ENCODE measurements at places on chromosomes 13 and 19. TPM values are rescaled to one million over a fixed set of nuclear protein-coding genes. Genes with fewer than 3 reads are reported as not detected.

Gene FPR1
- total RNA-seq: 10.9 TPM

Gene VSTM1
- not detected for total RNA-seq

Gene JSRP1
- 219 TPM for total RNA-seq

Gene PRR19
- total RNA-seq: 2.2 TPM

GRCh38 chr13:41241626-41242025 lies 21.8 kb downstream of the MTRF1 start:
- no peak for DNase-seq

DNA sequence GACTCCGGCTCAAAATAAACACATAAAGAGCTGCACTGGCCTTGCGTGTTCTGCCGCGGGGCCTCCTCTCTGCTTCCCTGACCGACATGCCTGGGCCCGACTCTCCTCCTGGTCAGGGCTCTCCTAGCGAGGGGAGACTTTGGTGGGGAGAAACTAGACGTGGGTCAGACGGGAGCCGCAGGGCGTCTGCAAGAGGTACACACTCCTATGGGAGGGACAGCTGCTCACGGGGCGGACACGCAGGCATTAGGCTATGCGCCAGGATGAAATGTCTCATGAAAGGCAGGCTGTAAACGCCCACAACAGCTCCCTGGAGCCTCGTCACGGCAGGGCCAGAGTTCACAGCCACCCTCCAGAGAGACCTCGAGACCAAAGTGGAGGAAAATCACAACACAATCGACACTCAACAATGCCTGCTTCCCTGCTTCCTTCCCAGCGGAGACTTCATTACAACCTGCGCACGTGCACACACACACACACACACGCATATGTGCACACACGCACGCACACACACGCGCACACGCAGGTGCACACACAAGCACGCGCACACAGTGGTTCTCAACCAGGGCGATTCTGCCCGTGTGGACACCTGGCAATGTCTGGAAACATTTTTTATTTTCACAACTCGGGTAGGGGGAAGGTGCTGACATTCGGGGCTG lies 5.8 kb downstream of the SLC39A3 start:
- no peak for DNase-seq

DNA sequence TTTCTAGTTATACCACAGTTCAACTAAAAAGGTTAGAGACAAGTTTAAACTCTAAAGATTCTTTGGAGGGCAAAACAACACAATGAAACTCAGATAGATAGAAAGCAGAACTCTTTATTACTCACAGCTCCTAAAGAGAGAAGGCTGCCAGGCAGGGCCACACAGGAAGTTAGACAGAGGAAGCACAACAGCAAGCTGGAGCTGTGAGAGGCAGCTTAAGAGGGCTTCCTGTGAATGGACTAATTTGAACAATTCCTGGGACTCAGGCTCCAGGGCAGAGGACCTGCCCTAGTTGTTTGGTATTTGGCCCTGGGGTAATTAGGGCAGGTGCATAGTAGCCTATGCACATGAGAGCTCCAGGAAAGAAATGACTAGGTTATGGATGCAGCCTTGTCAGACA lies 803.6 kb downstream of the DIAPH3 start:
- no peak for DNase-seq

GRCh38 chr19:39941151-39941550 lies 6.7 kb upstream of the FCGBP start:
- DNase-seq: no peak

GRCh38 chr13:31456056-31456455 lies 256.3 kb downstream of the B3GLCT start:
- no peak for DNase-seq

DNA sequence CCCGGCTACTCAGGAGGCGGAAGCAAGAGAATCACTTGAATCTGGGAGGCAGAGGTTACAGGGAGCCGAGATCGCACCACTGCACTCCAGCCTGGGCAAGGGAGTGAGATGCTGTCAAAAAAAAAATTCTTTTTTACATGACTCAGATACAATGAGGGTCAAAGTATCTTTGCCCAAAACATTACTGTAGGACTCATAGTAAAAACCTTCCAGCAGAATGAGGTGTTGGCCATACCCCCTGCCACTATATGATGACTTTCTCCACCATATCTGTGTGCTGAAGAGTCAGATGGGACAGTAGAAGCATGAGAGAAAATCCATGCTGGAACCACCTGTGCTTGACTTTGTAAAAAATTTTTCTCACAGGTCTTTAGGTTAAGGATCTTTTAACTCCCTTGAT lies 86.7 kb downstream of the COL4A2 start:
- no peak for DNase-seq

GRCh38 chr13:89749888-89750287 lies 1597.6 kb upstream of the MIR17HG start:
- no peak for DNase-seq

DNA sequence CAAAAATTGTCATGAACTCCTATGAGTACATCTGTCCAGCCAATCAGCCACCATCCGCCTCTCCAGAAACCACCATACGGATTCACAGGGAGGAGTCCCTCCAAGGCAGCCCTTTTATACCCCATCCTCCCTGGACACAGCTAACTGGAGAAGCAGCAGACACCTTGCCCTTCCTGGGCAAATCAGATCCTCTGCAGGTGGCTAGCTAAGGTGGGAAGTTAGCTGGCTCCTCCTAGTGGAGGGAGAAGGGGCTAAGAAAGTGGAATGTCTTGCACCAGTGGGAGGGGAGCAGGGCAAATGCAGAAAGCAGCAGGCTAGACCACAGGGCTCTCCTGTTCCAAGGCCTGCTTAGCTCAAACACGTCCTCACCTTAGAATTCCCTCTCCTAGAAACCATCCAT lies 46.2 kb upstream of the UQCRFS1 start:
- no peak for DNase-seq

- DNase-seq: no peak
Measured at GRCh38 chr13:98619556-98619955, 42.6 kb upstream of the STK24 start.

DNA sequence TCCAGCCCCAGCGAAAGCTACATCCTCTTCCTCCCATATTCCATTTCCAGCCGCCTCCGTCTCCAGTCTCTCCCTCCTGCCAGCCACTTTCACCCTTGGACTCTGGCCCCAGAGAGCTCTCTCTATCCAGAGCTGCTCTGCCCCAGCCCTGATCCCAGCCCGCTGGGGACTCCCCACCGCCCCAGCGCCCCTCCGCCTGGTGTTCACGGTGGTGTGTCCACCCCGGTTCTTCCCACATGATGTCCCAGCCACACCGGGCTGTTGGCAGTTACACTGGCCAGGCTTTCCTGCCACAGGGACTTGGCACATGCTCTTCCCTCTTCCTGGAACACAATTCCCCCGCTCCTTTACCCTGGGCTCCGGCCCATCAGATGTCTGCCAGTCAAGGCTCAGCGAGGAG lies 11.3 kb upstream of the EMC10 start:
- DNase-seq: no peak

- no peak for DNase-seq
Measured at GRCh38 chr13:47291107-47291656, 394.3 kb upstream of the HTR2A start.

- DNase-seq: no peak
Measured at GRCh38 chr19:2927032-2927430, 17.7 kb downstream of the ZNF77 start.

GRCh38 chr13:85582890-85583289 lies 216.3 kb downstream of the SLITRK6 start:
- no peak for DNase-seq

GRCh38 chr19:44499559-44499958 lies 763 bp downstream of the ZNF180 start:
- DNase-seq: peak; percentile 4

DNA sequence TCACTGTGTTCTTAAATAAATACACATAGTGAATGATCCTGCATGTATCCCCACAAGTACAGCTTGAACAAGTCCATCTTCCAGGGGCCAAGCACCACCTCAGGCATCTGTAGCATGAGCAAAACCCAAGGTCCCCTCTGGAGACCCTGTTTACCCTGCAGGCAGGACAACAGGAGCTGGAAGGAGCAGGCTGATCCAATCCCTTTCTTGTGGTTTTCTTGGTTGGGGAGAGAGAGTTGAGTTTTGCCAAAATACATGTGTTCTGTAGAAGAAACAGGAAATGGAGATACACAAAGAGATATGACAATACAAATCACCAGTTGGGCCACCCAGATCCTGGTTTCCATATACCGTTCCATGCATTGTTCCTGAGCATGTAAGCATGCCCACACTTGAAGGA lies 92.8 kb downstream of the SHISA2 start:
- no peak for DNase-seq

GRCh38 chr19:31910224-31910623 lies 435.2 kb upstream of the ZNF507 start:
- DNase-seq: no peak

GRCh38 chr13:27226991-27227390 lies 24.4 kb upstream of the RPL21 start:
- no peak for DNase-seq

DNA sequence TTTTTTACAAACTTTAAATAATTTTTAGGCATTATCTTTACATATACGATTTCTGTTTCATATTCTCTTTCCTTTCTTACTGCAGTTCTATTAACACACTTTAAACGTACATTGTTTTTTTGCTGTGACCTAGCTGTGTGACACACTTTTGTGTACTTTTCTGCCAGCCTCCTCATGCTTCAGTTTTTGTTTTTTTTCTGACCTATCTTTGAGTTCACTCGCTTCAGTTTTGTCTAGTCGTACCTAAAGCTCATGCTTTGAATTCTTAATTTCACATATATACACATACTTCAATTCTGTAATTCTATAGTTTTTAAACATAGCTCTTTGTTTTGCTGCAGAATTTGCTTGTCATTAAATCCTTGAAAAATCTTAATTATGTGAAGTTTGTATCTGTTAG lies 150.4 kb downstream of the PDS5B start:
- DNase-seq: no peak

DNA sequence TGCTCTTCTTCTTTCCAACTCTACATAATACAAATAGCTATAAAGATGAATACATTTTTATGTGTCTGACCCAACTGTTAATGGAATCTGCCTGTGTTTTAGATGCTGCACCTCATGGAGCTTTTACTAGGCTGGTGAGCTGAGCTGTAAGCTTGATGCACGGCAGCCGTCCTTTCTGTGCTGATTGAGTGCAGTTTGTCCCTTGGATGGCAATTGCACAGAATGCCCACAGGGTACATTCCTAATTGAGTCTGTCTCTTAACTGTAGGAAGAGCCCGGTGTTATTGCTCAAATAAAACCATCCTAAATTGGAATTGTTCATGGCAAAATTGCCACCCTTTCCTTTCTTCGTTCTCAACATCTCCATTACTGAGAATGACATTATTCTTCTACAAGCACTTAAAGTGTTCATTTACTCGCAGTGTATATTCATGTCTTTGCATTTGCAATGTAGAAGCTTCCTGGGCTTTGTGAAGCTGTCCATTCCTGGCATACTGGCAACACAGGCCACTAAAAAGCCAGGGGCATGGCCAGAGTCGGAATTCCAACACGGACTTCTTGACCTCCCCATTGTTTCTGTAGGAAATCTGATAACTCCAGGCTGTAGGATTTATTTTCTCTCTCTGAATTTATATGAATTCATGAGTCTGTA lies 85.8 kb downstream of the SLC10A2 start:
- no peak for DNase-seq

Measured in LHCN-M2 (cell line).